ENCODE measurements at places on chromosomes 2 and 18. TPM values are rescaled to one million over a fixed set of nuclear protein-coding genes. Genes with fewer than 3 reads are reported as not detected.
A peak's percentile ranks its signal among the peaks of the same experiment; 100 is the strongest.

LRP1B gene
- 53.0 TPM for total RNA-seq

THADA gene
- total RNA-seq = 67.1 TPM

SNORC gene
- 1.9 TPM for total RNA-seq

DNA sequence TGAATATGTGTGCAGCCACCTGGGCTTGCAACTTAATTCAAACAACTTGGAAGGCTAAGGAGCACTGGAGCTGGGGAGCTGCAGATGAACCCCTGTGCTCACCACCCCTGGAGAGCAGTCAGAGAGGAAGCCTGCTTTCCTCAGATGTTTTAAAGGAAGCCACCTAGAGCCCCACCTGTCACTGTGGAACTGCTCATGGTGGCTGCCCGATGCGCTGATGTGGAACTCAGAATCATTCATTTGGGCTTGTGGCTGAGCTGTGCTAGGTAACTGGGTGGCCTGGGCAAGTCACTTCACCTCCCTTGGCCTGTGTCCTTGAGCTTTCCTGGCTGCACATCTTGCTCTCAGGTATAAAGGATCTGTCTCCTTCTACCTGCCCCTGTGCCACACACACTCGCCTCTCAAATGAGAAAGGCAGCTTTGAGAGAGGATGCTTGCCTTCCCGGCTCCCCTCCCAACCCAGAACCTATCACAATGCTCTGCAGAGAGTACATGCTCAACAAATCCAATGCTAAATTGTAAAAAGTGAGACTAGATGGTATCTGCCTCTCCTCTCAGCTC lies 41.3 kb downstream of the BCL11A start:
- no peaks in the 10 kb centered on the region for H3K36me3 ChIP-seq
- H3K27me3 ChIP-seq = no peaks in the 10 kb centered on the region
- no peak for DNase-seq
- no peak overlapping the region for H3K4me3 ChIP-seq

GRCh38 chr2:38145236-38145635 lies 69.3 kb upstream of the CYP1B1 start:
- peaks cover 16% of the 10 kb centered on the region for H3K4me1 ChIP-seq
- no peaks in the 10 kb centered on the region for H3K36me3 ChIP-seq
- no peak for DNase-seq
- no peaks in the 10 kb centered on the region for H3K27me3 ChIP-seq
- H3K27ac ChIP-seq = no peak overlapping the region
- H3K4me3 ChIP-seq = no peak overlapping the region

- H3K4me3 ChIP-seq = no peak overlapping the region
- no peak overlapping the region for H3K27ac ChIP-seq
- peak; percentile 86 for DNase-seq
- H3K36me3 ChIP-seq = no peaks in the 10 kb centered on the region
- H3K4me1 ChIP-seq = peaks cover 9% of the 10 kb centered on the region
- H3K27me3 ChIP-seq = no peaks in the 10 kb centered on the region
Measured at GRCh38 chr2:38947241-38948239, 57.9 kb downstream of the ARHGEF33 start.

SERPINB3 gene
- total RNA-seq = not detected

DNA sequence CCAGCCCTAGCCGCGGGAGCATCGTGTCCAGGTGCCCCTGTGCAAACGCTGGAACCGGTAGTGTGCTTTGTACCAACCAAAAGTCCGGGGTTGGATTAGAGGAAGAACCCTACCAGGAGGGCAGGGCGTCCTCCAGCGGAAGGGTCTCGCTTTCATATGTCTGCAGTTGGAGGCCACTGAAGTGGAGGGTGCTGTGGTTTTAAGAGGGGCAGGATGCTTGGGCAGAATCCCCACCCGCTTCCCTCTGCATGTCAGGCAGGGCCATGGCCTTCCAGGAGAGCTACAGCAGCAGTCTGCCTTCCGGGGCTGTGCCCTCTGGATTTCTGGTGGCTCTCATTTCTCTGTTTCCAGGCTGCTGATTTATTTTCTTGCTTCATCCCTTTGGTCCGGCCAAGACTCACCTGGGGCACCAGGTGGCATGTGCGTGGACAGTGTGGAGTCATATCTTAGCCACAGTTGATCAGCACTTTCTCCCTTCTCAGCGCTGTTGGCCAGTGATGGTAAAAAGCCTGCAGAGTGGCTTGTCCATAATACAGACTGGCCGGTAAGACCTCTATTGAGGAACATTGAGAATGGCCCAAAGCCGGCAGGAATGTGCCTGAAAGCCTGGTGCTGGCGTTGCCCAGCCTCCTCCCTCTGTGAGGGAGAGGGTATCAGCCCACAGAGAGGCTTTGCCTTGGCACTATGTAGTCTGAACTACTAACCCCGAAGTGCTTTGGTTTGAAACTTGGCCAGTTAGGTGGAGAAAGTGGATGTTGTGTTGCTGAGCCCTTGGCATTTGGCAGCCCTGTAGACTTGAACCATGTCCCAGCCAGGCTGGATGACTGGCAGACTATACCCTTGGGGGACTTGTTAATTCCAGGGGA lies 1.8 kb downstream of the AGAP1 start:
- DNase-seq = peak; percentile 37
- no peaks in the 10 kb centered on the region for H3K36me3 ChIP-seq
- H3K27me3 ChIP-seq = no peaks in the 10 kb centered on the region
- H3K4me1 ChIP-seq = peaks cover 19% of the 10 kb centered on the region
- H3K4me3 ChIP-seq = peak overlapping the region; percentile 38
- H3K27ac ChIP-seq = no peak overlapping the region

GRCh38 chr2:96413323-96413722 lies 77.8 kb downstream of the NCAPH start:
- no peaks in the 10 kb centered on the region for H3K27me3 ChIP-seq
- H3K4me1 ChIP-seq = peaks cover 4% of the 10 kb centered on the region
- H3K36me3 ChIP-seq = no peaks in the 10 kb centered on the region
- H3K27ac ChIP-seq = peak overlapping the region; percentile 50
- DNase-seq = peak; percentile 38

FEV gene
- not detected for total RNA-seq

GRCh38 chr18:29147944-29148343 lies 971.0 kb upstream of the CDH2 start:
- no peak overlapping the region for H3K4me3 ChIP-seq
- H3K27ac ChIP-seq = no peak overlapping the region
- DNase-seq = no peak
- no peaks in the 10 kb centered on the region for H3K4me1 ChIP-seq

DNA sequence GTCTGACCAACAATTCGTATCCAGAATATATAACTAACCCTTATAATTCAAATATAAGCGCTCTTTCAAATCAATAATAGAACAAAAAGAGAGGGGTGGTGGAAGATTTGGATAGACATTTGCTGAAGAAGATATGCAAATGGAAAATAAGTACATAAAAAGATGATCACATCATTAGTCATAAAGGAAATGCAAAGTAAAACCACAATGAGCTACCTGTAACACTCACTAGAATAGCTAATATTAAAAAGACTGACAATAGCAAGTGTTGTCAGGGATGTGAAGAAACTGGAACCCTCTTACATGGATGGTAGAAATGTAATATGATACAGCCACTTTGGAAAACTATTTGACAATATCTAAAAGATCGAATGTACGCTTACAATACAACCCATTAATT lies 84.9 kb upstream of the MRPS9 start:
- H3K36me3 ChIP-seq = no peaks in the 10 kb centered on the region
- no peaks in the 10 kb centered on the region for H3K27me3 ChIP-seq
- no peak overlapping the region for H3K27ac ChIP-seq

DNA sequence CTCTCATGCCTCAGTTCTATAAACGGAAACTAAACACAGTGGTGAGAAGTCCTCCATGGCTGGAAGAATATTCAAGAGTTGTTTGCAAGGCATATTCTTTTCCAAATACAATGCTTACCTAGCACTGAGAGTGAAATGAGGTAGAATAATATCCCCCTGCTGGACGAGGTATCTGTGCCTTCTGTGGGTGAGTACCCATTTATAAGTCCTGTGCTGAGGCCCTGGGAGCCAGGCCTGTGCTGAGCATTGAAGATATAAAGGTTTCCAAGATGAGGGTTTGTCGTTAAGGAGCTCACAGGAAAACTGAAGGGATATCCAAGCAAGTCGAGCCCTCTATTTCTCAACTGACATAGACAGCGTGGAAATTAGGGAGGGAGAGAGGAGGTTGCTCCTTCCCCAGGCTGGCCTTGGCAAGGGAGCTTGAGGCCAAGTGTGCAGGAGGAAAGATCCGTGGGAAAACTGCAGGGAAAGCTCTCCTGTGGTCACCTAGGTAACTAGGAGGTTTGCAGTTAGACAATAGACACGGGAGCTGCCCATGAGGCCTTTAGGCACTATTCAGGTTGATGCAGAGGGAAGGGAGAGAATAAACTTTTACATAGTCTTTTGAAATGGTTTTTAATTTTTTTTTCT lies 17.6 kb downstream of the PTPRM start:
- H3K4me1 ChIP-seq = peaks cover 32% of the 10 kb centered on the region
- H3K4me3 ChIP-seq = no peak overlapping the region
- H3K36me3 ChIP-seq = no peaks in the 10 kb centered on the region
- no peak overlapping the region for H3K27ac ChIP-seq
- H3K27me3 ChIP-seq = no peaks in the 10 kb centered on the region

GRCh38 chr2:167293172-167293781 lies 405.0 kb downstream of the XIRP2 start:
- no peaks in the 10 kb centered on the region for H3K36me3 ChIP-seq
- no peak for DNase-seq
- H3K27ac ChIP-seq = no peak overlapping the region
- H3K4me1 ChIP-seq = peaks cover 16% of the 10 kb centered on the region

GRCh38 chr2:75710220-75710576 lies 517 bp downstream of the GCFC2 start:
- peak overlapping the region; percentile 91 for H3K27ac ChIP-seq
- H3K4me1 ChIP-seq = peaks cover 15% of the 10 kb centered on the region
- no peaks in the 10 kb centered on the region for H3K27me3 ChIP-seq

- H3K4me1 ChIP-seq = no peaks in the 10 kb centered on the region
- no peaks in the 10 kb centered on the region for H3K27me3 ChIP-seq
- DNase-seq = peak; percentile 38
- no peak overlapping the region for H3K4me3 ChIP-seq
Measured at GRCh38 chr2:199488772-199489400, 31.1 kb upstream of the SATB2 start.

TBR1 gene
- 0.11 TPM for total RNA-seq

- no peaks in the 10 kb centered on the region for H3K27me3 ChIP-seq
- DNase-seq = peak; percentile 90
- no peak overlapping the region for H3K27ac ChIP-seq
- no peaks in the 10 kb centered on the region for H3K36me3 ChIP-seq
- no peak overlapping the region for H3K4me3 ChIP-seq
Measured at GRCh38 chr2:52220393-52220792, 1188.5 kb upstream of the NRXN1 start.

All from thyroid gland (tissue), 4 donors.